Stimulated activated CD4-positive, alpha-beta T cell treated with anti-CD3 and anti-CD28 coated beads, TNF-alpha, amount 100 ng/mL, for 4 hours (primary cell): ENCODE measurements at places on chromosomes 6 and 20.

DNA sequence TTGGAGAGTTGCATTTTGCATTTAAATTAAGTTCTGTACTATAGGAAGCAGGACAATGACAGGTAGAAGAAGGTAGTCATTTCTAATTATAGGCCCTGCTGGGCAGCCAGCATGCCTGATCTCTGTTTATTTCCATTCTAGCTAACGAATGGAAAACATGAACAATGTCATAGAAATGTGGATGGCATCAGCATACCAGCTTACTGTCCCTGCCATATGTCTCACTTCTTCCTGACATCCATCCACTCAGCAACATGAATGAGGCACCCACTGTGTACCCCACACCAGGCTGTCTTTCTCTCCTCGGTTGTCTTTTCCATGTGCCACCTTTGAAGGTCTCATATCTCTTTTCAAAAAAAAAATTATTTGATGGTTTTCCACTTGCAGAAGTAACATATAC, 11.1 kb downstream of the ADTRP start:
- DNase-seq = no peak

DNA sequence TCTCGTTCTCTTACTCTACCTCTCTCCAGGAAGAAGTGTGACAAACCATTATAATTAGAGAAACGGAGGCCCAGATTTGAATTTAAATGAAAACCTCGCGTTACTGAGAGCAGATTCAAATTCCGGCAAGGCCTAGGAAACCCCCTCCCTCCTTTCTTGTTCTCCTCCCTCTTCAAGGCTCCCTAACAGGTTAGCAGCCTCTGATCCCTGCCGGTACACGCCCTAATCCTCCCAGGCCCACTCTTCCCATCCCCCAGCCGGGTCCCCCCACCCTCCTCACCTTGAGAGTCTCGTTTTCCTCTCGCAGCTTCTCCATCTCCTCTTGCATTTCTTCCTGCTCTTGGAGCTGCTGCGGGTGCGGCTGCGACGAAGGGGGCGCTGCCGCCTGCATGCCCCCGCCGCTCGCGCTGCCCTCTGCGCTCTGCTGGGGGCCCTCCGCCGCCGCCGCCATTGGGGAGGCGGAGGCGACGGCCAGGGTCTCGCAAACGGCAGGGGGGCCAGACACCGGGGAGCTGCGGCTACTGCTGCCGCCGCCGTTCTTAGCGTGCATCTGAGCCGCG, 3.8 kb downstream of the MTCL3 start:
- DNase-seq = no peak

DNA sequence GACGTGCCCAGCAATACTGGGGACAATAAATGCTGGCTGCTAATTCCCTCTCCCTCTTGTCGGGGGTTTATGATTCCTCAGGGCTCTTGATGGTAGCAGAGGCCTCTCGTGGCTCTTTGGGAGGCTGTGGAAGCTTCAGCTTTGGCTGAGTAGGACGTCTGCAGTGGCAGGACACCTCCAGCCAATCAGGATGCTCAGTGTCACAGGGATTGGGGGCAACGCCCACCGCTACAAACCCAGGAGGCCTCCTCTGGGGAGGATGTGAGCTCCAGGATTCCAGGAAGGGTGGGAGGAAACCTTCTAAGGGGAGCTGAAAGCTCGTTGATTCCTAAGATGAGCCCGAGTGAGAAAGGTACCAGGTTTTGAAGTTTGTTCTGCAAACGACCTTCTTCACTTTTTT, 19.4 kb downstream of the RSPO4 start:
- no peak for DNase-seq

GRCh38 chr6:29764422-29765196, 41.4 kb downstream of the HLA-F start:
- DNase-seq = no peak

DNA sequence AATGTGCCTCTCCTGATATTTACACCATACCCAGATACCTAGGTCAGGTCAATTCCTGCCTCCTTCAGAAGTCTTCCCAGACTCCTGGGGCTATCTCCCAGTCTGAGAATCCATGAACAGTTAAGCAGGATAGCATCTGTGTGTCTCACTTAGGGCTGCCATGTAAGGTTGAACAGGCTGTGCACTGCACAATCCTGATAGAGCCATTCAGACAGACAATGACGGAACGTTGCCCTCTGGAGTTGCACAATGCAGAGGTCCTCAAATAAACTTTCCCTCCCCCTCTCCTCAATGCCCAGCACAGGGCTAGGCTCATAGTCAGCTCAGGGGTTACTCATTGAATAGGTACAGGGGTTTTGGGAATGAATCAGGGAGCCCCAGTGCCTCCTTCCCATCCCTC, 89.7 kb downstream of the CD40 start:
- no peak for DNase-seq

- DNase-seq = no peak
Observed at GRCh38 chr6:135331002-135331401, 149.9 kb downstream of the MYB start.

- DNase-seq = peak; percentile 68
Observed at GRCh38 chr6:30453508-30454116, 35.7 kb upstream of the HLA-E start.

DNA sequence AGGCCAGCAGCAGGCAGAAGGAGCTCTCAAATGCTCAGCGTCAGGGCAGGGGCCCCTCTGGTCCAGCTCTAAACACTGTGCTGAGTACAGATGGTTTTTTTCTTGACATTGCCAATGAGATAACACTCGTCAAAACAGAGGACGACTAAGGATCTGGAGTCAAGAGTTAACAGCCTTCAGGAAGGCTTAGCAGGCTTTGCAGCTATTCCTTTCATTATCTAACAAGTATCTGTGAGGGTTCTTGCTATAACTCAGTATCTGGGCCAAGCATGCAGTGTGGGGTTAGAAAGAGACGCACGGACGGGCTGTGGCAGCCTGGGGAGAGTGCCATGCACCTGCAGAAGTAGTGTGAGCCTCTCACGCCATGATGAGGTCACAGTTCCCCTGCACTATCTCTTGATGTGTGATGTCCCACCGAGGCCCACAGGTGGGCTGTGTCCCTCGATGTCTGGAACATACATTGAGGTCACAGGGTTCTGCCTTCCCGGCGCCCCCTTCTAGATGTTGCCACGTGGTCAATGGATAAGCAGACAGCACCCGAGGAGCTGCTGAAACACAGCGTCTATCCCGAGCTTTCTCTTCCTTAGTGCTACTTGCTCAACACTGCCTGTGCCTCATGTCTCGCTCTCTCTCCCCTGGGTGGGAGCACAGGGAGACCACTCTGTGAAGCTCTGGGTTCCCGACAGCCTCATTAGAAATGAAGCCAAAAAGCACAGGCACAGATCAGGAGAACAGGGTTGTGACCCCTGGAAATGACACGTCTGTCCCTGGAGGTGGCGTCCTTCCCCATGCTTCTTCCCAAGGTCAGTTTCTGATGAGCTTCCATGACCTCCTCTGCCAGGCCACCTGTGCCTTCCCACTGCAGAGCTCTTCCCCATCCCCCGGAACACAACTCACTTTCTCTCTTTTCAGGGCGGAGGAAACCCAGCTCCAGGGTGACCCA, 85.5 kb upstream of the RPS6KA2 start:
- no peak for DNase-seq

- no peak for DNase-seq
Observed at GRCh38 chr20:57573242-57573641, 12.3 kb downstream of the PCK1 start.
